ENCODE measurements at places on chromosomes 12 and 14.

GRCh38 chr12:131855521-131856142 lies 27.4 kb downstream of the MMP17 start:
- DNase-seq, result no peak

- no peak for DNase-seq
Measured at GRCh38 chr14:41925409-41925808, 318.7 kb downstream of the LRFN5 start.

DNA sequence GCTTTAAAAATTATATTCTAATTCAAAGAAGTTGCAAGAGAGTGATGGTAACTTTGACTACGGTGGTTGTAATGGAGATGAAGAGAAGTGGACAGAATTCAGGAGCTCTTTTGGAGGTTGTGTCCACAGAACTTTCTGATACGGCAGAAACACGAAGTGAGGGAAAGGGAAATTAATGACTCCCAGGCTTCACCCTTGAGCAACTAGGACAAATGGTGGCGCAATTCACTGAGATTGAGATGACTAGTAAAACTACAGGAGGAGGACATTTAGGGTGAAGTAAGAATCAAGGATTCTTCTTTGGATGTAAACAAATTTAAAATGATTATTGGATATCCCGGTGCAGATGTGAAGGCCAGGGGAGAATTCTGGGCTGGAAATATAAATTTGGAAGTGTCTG lies 212.6 kb downstream of the PTPRO start:
- no peak for DNase-seq

- DNase-seq, result no peak
Measured at GRCh38 chr12:785706-786105, 33.3 kb downstream of the WNK1 start.

GRCh38 chr14:96252323-96252998 lies 3.5 kb upstream of the BDKRB1 start:
- no peak for DNase-seq

DNA sequence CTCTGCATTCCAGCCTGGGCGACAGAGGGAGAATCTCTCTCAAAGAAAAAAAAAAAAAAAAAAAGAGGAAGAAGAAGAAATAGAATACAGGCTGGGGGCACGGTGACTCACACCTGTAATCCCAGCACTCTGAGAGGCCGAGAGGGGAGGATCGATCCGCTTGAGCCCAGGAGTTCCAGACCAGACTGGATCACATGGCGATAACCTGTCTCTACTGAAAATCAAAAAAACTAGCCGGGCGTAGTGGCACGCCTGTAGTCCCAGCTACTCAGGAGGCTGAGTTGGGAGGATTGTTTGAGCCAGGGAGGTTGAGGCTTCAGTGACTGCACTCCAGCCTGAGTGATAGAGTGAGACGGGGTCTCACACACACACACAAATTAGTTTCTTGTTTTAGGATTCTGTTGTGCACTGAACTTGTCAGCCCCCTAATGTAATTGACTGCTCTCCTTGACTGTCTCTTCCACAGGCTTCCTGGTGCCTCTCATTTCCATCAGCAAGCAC lies 963 bp upstream of the TINF2 start:
- DNase-seq, result no peak

DNA sequence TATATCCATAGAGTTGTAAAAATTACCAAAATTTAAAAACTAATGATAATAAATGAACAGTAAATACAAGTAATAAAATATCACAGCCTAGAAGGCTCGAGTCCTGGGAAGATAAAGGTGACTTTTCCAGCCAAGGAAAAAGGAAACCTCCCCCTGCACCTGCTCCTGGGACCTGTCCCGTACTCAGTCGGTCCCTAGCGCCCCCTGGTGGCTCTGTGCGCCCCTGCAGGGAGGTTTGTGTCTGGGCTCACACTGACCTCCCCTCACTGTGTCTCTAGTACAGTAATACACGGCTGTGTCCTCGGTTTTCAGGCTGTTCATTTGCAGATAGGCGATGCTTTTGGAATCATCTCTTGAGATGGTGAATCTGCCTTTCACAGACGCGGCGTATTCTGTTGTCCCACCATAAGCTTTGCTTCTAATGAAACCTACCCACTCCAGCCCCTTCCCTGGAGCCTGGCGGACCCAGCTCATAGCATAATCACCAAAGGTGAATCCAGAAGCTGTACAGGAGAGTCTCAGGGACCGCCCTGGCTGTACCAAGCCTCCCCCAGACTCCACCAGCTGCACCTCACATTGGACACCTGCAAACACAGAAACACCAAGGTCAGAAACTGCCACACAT lies 1030.4 kb downstream of the TMEM121 start:
- peak; percentile 71 for DNase-seq

DNA sequence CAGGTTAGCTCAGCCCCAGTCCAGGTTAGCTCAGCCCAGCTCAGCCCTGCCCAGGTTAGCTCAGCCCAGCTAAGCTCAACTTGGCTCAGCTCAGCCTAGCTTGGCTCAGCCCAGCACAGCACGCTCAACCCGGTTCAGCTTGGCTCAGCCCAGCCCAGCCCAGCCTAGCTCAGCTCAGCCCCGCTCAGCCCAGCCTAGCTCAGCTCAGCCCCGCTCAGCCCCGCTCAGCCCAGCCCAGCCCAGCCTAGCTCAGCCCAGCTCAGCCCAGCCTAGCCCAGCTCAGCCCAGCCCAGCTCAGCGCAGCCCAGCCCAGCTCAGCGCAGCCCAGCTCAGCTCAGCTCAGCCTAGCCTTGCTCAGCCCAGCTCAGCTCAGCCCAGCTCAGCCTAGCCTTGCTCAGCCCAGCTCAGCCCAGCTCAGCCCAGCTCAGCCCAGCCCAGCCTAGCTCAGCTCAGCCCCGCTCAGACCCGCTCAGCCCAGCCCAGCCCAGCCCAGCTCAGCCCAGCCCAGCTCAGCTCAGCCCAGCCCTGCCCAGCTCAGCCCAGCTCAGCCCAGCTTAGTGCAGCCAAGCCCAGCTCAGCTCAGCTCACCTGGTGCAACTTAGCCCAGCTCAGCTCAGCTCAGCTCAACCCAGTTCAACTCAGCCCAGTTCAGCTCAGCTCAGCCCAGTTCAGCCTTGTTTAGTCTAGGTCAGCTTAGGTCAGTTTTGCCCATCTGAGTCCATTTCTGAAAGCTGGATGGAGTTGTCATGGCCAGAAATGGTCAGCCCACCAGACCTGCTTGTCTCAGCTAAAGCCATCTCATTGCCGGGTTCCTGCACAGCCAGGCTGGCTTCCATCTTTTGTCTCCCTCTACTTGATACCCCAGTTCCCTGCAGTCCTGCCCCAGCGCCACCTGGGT lies 333.6 kb downstream of the TMEM121 start:
- no peak for DNase-seq

DNA sequence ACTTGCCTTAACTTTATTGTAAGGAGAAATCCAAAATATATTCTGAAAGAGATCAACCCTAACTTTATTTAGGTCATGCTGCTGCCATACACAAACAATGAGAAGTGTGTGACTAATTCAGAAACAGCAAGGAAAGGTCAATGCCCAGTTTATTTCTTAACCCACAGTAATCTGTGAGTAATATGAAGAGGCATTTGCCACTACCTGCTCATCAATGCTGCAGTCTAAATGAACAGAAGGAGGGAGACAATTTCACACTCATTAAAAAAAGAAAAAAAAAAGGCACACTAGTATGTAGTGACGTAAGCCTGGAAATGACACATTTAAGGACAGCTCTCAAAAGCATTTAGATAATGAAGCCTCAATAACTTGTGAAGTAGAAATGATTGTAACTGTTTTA lies 90.5 kb upstream of the FOXN3 start:
- DNase-seq, result no peak

DNA sequence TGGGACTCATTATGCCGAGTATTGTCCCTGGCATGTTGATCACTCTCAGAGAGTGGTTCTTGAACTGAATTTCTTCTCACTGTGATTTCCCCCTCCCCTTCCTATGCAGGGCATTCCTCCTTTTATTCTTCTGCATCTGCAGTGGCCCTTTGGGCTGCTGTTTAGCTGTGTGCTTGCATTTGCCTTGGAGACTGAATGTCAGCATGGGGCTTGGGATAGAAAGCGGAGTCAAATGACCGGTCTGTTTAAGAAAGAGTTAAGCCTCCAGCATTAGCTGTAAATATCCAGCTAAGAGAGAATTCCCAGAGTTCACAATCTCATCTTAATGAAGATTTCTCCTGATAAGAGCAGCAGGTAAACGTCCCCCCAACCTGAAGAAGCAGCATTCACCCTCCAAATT lies 65.6 kb upstream of the RMST start:
- no peak for DNase-seq

- no peak for DNase-seq
Measured at GRCh38 chr12:89874146-89874545, 165.5 kb upstream of the ATP2B1 start.

DNA sequence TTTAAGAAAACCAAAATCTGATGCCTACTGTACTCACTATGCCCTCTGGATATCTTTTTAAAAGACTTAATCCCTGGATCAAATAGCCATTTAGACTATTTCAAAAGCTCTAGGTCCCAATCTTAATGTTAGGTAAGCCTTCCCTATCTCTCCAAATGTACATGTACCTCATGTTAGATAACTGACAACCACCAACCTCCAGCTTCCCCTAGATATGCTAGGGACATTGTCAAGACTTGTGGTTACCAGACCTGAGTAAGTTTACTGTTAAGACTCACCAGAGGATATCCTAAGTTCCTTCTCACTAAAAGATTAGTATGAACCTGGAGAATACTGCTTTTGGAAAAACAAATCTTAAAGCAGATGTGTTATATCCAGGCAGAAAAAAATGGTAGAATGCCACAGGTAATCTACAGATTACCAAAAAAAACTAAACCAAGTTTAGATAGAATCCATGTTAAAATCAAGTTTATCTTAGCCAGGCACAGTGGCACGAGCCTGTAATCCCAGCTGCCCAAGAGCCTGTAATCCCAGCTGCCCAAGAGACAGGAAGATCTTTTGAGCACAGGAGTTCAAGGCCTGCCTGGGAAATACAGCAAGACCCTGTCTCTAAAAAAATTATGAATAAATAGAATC lies 9.7 kb downstream of the NAP1L1 start:
- no peak for DNase-seq
